A549 (cell line): ENCODE measurements at places on chromosomes 12 and 14.

- no peak for DNase-seq
These were observed 7.3 kb downstream of the PLD4 start for GRCh38 chr14:104931771-104932675.

DNA sequence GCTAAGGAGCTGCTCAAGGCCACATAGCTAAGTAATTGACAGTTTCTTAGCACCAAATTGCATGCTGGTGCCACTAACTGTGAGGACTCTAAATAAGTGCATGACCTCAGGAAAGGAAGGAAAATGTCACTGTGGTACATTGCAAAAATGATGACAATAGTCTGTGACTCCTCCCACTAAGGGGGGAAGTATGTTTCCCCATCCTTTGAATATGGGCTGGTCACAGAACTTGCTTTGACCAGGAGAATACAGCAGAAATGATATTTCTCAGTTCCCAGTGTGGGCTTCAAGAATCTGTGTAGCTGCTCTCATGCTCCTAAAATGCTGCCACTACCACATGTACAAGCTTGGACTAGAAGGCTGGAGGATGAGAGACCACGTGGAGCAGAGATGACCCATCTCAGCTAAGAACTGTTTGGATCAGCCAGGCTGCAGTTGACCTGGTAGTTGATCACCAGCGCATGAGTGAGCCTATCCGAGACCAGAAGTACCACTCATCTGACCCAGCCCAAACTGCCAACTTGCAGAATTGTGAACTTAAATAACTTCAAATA, 42.2 kb upstream of the NOS1 start:
- no peak for DNase-seq

DNA sequence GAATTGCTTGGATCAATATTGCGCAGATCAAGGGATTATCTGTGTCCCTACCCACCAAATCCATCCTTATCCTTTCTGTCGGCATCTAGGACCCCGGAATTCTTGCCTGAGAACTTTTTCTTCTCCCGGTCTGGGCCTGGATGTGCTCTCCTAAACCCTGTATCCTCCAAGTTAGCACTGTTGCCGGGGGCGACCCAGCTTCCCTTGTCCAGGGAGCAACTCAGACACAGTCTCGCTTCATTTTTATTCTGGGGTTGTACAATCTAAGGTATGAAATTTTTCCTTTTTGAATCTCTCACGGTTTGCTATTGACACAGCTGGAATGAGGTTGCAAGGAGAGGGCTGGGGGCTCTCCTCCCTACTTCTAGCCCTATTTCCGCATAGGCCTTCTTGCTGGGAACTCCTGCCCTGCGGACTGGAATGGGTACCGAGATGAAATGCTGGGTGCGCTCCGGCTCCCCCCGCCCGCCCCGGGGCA, 403 bp upstream of the PNP start:
- peak; percentile 37 for DNase-seq

GRCh38 chr14:69713209-69713781, 53.6 kb upstream of the SRSF5 start:
- DNase-seq, result no peak

DNA sequence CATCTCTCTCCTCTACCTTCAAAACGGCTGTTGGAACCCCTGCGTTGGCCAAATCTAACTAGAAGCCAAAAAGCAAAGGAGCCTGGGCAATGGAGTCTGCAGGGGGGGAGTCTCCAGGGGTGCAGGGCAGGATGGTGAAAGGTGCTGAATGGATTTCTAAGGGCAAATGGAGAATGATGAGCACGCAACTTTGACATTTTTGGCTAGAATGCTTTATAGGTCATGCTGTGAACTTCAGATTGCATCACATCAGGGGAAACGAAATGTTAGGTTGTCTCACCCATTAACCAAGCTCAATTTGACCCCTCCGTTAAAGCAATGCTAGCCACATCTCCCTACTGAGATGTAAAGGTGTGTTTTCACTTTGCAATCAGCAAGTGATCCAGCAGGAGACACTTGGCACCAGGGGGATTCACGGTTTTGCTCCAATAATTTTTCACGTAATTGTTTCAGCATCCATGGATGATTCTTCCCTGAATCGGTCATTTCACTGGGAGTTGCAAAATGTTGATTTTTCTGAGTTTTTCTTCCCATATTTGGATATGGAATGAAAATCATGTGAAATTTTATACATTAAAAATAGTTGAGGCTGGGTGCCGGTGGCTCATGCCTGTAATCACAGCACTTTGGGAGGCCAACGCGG, 78.0 kb upstream of the MDM1 start:
- no peak for DNase-seq

GRCh38 chr12:1606021-1606622, 11.7 kb upstream of the FBXL14 start:
- peak; percentile 87 for DNase-seq

- no peak for DNase-seq
These were observed 6.9 kb downstream of the FBXO34 start for GRCh38 chr14:55277972-55278740.

DNA sequence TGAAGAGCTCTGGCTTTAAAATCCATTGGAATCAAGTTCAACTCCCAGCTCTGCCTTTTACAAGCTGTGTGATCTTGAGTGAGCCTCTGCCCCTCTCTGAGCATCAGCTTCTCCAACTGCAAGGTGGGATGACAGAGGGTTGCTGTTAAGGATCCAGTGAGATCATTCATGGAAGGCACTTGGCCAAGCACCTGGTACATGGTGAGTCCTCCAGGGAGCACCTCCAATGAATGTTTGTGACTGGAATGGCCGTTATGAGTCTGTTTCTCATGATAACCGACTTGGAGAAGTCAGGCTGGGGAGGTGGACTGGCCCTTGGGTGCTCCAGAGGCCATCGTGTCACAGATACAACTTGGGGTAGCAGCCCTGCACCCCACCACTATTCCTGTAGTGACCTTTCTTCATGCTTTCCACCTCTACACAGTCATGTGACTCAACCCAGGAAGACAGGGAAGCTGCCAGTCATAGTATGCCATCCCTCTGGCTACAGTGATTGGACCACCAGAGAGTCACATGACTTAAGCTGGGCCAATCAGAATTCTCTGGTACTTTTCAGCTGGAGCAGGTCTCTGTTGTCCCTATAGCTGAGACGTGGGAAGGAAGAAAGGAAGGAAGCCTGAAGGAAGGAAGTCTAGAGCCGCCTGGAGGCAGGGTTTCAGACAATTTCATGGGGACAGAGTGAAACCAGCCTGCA, 146.5 kb upstream of the MYL2 start:
- DNase-seq, result peak; percentile 44

- no peak for DNase-seq
These were observed 89.9 kb downstream of the OTOGL start for GRCh38 chr12:80189241-80189640.

DNA sequence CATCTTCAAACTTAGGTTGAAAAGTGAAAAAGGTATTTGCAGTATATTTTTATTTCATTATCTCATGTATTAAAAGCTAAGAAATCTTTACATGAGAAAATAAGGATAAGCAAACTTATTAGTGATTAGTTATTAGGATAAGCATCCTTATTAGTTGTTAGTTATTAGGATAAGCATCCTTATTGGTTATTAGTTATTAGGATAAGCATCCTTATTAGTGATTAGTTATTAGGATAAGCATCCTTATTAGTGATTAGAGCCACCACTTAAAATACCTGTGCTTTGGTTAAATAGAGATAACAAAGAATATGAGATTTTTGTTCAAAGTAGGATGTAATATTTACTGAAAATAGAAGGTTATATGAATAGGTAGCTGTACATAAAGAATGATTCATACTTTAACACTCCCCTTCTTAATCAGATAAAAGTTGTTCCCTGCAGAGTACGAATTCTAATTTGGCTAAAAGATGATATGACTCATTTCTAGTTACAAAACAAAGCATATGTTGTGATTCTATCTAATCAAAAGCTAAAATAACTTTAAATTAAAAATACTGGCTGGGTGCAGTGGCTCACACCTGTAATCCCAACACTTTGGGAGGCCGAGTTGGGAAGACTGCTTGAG, 56.4 kb downstream of the KDM5A start:
- no peak for DNase-seq

- DNase-seq, result no peak
These were observed 320.7 kb downstream of the PAWR start for GRCh38 chr12:79370021-79370420.

DNA sequence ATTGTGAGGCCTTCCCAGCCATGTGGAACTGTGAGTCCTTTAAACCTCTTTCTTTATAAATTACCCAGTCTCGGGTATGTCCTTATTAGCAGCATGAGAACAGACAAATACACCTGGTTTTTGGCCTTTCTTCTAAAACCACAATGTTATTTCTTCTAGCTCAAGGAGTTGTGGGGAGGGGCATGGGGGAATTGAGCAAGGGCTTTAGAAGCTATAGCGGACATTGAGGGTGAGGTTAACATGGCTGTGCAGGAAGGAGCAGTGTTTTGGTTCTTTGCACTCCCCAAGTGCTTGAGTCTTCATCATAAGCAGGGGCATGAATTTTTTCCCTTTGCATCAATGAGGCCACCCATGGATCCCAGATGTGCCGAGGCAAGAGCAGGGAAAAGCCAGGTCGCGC, 86.8 kb downstream of the SPRING1 start:
- DNase-seq, result no peak

- DNase-seq, result peak; percentile 16
These were observed 6.6 kb downstream of the TSPAN19 start for GRCh38 chr12:85029456-85029855.

- no peak for DNase-seq
These were observed 91.8 kb upstream of the CISTR start for GRCh38 chr12:53843545-53843944.

DNA sequence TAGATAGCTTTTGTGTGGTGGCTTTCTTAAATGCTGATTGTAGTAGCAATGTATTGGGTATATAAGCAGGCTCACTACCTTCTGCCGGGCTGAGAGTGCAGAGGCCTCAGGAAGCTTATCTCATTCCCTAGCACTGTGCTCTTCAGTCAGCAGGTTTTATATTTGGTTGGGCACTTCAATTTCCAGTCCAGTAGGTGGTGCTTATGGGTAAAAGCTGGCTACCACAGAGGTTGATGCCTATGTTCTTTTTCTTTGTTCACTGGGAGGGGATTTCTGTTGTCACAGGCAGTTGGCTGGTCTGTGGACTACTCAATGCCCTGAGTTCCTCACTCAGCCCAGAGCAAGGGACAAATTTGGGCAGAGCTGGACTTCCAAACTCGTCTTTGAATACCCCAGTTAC, 43.0 kb upstream of the GLIPR1 start:
- peak; percentile 14 for DNase-seq

DNA sequence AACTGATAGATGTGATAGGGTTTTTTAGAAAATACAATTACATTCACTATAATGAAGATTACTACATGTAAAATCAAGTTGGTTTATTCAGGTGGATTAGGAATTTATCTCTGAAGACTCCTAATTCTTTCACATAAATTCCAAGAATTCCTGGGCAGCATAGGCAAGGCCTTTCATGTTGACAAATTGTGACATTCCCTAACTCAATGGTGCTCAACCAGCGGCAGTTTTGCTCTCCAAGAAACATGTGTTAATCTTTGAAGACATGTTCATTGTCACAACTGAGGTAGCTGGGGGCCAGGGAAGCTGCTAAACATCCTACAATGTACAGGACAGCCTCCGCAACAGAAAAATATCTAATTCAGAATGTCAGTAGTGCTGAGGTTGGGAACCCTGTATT, 46.3 kb downstream of the PTPRQ start:
- DNase-seq, result no peak

- peak; percentile 24 for DNase-seq
These were observed at the start of gene SLC24A4 for GRCh38 chr14:92323011-92323915. Gene SLC24A4, plus strand, starts transcription at chr14:92323165. Its CDS starts 666 bp downstream, at chr14:92323831.

- DNase-seq, result no peak
These were observed 63.6 kb downstream of the TMCC3 start for GRCh38 chr12:94586589-94587259.

DNA sequence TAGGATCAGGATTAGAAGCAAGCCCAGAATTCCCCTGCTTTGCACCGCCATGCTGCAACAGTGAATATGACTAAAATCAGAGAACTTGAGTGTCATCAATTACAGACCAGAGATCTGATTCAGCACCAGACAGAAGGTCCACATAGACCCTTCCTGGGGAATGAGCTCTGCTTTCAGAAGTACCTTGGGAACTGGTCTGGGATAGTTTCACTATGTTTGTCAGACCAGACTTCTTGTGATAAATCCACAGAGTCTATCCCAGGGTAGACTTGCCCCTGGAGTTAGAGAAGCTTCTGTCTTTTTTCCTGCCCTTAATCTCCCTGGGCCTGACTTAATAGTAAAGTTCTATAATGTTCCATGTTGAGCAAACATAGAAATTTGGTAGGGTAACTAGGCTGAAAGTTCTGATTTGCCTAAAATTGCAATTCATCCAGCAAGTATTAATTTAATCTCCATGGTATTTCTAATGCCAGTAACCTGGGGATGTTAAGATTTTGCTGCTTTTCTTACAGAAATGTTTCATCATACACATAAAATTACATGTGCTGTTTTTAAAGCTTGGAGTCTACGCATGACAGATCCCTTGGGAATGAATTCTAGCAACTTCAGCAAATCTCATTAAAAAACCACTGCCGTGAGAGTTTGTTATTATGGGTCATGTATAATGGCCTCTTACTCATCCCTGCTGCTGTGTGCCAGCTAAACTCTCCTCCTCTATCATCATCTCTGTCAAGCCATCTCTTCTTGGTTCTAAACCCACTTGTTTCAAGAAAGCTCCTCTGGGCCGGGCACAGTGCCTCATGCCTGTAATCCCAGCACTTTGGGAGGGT, 61.3 kb upstream of the METAP2 start:
- DNase-seq, result no peak

DNA sequence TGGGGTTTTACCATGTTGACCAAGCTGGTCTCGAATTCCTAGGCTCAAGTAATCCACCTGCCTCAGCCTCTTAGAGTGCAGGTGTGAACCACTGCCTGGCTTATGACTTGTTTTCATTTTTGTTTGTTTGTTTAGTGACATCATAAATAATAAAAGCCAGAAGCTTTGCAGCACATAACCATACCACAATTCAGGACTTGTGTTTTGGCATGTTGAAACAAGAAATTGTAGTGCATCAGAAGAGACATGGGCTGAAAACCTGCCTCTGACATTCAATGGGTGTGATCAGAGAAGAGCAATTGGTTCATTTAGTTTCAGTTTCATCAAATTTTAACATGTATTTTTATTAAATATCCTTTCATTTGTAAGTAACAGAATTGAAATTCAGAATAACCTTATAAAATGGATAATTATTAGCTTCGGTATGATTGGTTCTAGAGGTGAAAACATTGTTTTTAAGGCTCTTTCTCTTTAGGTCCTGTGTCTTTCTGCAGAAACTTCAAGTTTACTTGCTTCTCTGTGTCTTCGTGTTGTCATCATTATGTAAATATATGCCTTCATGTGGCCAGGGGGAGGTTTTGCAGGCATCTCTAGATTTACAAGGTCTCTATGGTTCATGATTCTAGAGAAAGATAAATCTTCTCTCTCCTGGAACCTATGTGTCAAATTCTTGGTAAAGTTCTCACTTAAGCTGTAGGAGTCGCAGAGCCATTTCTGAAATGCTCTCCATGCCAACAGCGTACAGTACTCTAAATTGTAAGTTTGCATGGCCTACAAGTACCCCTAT, 312.0 kb downstream of the KCNC2 start:
- no peak for DNase-seq
